ENCODE measurements at places on chromosomes 5 and 9.

- DNase-seq, result no peak
These were observed 431.1 kb downstream of the DTWD2 start for GRCh38 chr5:118557251-118557661.

DNA sequence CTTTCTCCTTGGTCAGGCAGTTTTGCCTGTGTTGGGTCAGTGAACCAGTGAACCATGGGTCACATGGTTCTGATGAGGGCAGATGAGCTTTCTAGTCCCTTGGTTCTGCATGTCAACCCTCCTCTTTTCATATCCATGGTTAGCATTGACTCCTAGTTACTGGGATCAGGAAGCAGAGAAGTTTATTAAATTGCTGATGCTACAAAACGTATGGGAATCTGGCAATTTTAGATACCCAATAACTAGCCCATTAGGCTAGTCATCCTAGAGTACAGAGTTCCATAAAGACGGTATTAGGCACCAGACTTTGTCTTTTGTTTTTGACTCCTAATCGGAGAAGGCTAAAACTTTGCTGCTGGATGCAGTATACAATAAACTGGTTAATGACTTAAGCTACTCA, 273.1 kb downstream of the ATPSCKMT start:
- no peak for DNase-seq

DNA sequence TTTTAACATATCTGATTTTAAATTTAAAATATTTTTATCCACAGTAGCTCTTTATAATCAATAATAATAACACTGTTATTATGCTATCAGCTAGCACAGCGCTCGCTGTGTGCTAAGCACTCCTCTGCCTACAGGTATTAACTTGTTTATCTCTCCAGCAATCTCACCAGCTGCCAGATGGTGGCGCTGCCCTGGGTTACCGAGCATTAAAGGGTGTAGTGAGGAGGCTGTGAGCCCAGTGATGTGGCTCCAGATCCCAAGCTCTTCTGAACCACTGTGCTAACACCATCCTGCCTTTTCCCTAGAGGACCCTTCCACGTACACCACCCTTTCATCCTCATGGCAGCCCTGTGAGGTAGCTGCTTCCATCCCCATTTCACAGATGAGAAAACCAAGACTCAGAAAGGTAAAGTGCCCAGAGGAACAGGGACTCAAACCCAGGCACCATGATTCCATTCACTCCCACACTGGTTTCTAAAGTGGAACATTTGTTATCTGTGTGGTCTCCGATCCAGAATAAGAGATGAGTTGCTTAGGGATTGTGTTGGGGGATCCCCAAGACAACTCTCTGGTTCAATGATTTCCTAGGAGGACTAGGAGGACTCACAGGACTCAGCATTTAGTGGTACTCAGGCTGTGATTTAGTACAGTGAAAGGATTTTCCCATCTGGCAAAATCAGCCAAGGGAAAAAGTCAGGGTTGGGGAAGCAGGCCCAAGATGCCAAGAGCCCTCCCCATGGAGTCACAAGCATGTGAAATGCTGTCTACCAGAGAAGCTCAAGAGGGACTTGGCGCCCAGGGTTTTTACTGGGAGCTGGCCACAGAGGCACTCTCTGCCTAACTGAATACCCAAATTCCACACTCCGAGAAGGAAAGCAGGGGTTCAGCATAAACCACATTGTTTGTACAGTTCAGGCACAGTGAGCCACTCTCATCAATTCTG, 7.0 kb downstream of the IGFBPL1 start:
- DNase-seq, result peak; percentile 58

- DNase-seq, result no peak
These were observed 24.7 kb upstream of the TAS2R1 start for GRCh38 chr5:9654886-9655285.
